Activated naive CD8-positive, alpha-beta T cell treated with anti-CD3 and anti-CD28 coated beads for 36 hours (primary cell): ENCODE measurements at places on chromosomes 11 and 22. TPM values are rescaled to one million over a fixed set of nuclear protein-coding genes. Genes with fewer than 3 reads are reported as not detected.

ZDHHC8 gene
- total RNA-seq, result 66.6 TPM

CATSPERZ gene
- not detected for total RNA-seq

DNA sequence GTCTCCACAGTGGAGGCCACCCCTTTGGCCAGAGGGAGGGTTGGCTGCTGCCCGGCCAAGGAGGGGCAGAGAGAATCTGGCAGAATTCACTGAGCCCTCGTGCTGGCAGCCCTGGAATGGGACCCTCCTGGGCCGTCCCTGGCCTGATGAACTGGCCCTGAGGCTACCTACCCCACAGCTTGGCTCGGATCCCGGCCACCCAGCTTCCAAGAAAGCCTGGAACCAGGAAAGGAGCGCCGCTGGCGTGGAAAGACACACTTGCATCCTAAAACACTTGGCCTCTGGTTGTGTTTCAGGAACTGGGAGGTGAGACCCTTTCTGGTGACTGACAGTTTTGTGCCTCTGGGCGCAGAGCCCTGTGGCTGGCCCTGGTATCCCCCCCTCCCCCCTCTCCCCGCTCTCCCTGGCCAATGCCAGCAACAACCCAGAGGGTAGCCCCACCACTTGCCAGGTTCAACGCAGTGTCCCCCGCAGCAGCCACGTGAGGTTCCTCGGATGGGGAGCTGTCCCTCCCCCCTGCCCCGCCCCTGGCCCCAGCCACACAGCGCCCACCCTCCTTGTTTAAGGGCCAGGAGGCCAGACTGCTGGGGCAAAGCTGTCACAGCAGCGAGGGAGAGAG lies 693 bp downstream of the NFAM1 start:
- no peak overlapping the region for H3K4me3 ChIP-seq
- peaks cover 18% of the 10 kb centered on the region for H3K27me3 ChIP-seq
- no peak for DNase-seq
- H3K36me3 ChIP-seq, result no peaks in the 10 kb centered on the region

- H3K27me3 ChIP-seq, result peaks cover 15% of the 10 kb centered on the region
- H3K4me3 ChIP-seq, result no peak overlapping the region
- no peak overlapping the region for H3K27ac ChIP-seq
- H3K36me3 ChIP-seq, result no peaks in the 10 kb centered on the region
Measured at GRCh38 chr11:134580610-134580975, 168.6 kb upstream of the B3GAT1 start.

- peaks cover 26% of the 10 kb centered on the region for H3K27me3 ChIP-seq
- H3K4me3 ChIP-seq, result no peak overlapping the region
- no peak overlapping the region for H3K27ac ChIP-seq
- peaks cover 6% of the 10 kb centered on the region for H3K4me1 ChIP-seq
- DNase-seq, result no peak
- H3K36me3 ChIP-seq, result no peaks in the 10 kb centered on the region
Measured at GRCh38 chr22:50047346-50047745, 10.8 kb downstream of the TTLL8 start.

- no peak overlapping the region for H3K27ac ChIP-seq
- no peaks in the 10 kb centered on the region for H3K27me3 ChIP-seq
- no peak for DNase-seq
- peaks cover 14% of the 10 kb centered on the region for H3K4me1 ChIP-seq
- peaks cover 16% of the 10 kb centered on the region for H3K36me3 ChIP-seq
- H3K4me3 ChIP-seq, result no peak overlapping the region
Measured at GRCh38 chr22:46948411-46949144, 186.1 kb downstream of the TBC1D22A start.

- no peak for DNase-seq
- H3K27ac ChIP-seq, result no peak overlapping the region
- H3K4me1 ChIP-seq, result no peaks in the 10 kb centered on the region
- H3K36me3 ChIP-seq, result no peaks in the 10 kb centered on the region
- peaks cover 3% of the 10 kb centered on the region for H3K27me3 ChIP-seq
- H3K4me3 ChIP-seq, result no peak overlapping the region
Measured at GRCh38 chr11:93034031-93034722, 64.7 kb downstream of the MTNR1B start.
